AG08395 (cell line): ENCODE measurements at places on chromosomes 11 and 22.

DNA sequence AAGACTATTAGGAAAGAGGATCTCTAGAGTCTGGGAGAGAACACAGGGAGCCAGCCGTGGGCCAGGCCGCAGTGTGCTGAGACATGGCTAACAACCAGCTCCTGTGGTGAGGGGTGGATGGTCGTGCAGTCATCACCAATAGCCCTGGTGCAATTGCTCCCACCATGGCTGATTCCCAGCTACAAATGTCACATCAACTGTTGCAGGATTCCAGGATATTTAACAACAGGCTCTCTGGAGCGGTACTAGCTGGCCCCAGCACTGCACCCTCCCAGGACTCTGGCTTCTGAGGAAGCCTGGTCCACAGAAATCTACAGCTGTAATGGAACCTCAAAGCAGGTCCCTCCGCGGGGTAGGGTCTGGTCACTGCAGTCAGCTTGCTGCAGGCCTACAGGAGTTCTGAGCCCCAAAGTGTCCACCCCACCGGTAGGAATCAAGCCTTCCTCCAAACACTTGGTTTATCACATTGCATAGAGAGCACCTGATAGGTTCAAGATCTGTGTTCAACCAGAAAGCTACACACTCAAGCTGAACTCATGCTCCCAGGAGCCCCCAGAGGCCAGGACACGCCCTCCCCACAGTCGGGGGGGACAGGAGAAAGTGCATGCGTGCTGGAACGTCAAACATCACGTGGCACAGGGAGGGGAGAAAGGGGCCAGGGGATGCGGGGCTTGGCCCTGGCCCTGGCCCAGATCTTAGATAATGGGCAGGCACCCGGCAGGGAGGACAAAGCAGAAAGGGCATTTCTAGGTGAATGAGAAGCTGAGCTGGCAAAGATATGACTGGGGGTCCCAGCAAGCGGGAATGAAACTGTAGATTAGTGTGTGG is 609.0 kb downstream of the TBC1D22A start:
- DNase-seq: no peak

GRCh38 chr22:30920407-30920806 is 48.2 kb downstream of the MORC2 start:
- DNase-seq: peak; percentile 81

DNA sequence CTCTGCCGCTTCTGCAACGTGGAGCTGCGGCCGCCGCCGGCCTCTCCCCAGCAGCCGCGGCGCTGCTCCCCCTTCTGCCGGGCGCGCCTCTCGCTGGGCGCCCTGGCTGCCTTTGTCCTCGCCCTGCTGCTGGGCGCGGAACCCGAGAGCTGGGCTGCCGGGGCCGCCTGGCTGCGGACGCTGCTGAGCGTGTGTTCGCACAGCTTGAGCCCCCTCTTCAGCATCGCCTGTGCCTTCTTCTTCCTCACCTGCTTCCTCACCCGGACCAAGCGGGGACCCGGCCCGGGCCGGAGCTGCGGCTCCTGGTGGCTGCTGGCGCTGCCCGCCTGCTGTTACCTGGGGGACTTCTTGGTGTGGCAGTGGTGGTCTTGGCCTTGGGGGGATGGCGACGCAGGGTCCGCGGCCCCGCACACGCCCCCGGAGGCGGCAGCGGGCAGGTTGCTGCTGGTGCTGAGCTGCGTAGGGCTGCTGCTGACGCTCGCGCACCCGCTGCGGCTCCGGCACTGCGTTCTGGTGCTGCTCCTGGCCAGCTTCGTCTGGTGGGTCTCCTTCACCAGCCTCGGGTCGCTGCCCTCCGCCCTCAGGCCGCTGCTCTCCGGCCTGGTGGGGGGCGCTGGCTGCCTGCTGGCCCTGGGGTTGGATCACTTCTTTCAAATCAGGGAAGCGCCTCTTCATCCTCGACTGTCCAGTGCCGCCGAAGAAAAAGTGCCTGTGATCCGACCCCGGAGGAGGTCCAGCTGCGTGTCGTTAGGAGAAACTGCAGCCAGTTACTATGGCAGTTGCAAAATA is 816 bp downstream of the PDE3B start:
- peak; percentile 22 for DNase-seq

DNA sequence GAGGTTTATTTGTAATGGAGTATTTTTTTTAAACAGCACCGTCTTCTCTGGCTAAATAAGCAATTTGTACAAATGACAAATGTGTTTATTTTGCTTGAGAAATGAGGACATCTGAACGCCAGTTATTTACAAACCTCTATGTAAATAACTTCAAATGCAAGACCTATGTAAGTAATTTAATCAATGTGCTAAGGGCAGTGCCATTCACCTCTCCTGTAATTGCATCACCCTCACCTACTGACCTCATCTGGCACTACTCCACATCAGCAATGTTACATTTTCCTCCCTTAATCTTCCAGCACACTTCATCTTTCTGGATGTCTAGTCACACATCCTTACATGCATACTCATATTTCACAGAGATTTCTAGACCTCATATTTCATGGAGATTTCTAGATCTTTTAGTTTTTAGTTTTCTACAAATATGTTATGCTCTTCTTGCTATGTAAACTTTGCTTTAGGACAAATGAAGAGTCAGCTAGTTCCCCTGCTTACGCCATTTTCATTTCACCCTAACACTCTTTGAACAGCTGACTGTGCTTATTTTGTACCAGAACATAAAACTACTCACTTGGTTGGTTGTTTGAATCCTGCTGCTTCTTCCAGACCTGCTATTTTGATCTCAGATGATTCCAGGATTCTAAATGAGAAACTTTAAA is 238.6 kb downstream of the GRM5 start:
- DNase-seq: no peak

GRCh38 chr11:44886790-44887140 is 63.9 kb downstream of the TP53I11 start:
- DNase-seq: peak; percentile 93

DNA sequence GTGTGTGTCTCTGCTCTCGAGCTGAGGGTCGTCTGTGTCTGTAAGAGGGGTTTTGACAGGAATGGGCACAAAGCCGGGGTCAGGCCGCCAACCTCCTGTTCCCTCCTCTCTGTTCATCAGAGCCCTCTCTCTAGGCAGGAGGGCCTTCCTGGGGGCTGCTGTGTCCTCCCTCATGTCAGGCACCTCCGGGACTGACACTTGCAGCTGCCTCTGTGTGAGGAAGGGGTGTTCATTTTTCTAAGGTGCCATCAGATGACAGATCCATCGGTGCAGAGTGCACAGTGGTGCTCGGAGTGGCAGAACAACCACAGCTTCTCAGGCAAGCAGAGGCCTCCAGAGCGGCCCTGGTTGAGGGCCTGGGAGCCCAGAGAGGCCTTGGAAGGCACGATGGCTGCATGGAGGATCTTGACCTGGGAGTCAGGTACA is 265.4 kb upstream of the B3GAT1 start:
- DNase-seq: no peak

GRCh38 chr11:95680169-95680929 is 109.2 kb downstream of the FAM76B start:
- peak; percentile 79 for DNase-seq

DNA sequence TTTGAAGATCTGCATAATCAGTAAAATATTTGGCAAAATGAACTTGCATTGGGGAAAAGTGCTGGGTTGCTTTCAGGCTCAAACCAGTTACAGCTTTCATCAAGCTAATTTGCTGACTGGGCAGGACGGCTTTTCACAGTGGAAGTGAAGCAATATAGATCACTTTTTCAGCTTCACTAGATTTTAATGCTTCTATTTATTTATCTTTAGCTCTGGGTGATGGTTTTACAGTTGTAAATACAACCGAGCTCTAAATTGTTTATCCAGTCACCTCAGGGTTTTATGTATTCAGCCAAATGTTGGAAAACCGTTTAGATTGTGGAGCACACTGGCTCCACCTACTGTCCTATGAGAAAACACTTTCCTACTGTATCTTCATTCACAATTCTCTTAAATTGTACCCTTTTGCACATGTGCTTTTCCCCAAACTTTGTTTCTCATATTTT is 58.2 kb downstream of the ACER3 start:
- DNase-seq: peak; percentile 53

- no peak for DNase-seq
Measured at GRCh38 chr11:62931499-62932278, 10.5 kb upstream of the CHRM1 start.

- DNase-seq: peak; percentile 55
Measured at GRCh38 chr22:28344918-28345703, 334.5 kb downstream of the TTC28 start.
